RWPE1 (cell line): ENCODE measurements at places on chromosomes 1 and 21.
A peak's percentile ranks its signal among the peaks of the same experiment; 100 is the strongest.

- DNase-seq, result no peak
Measured at GRCh38 chr1:212596798-212597197, 11.8 kb upstream of the ATF3 start.

DNA sequence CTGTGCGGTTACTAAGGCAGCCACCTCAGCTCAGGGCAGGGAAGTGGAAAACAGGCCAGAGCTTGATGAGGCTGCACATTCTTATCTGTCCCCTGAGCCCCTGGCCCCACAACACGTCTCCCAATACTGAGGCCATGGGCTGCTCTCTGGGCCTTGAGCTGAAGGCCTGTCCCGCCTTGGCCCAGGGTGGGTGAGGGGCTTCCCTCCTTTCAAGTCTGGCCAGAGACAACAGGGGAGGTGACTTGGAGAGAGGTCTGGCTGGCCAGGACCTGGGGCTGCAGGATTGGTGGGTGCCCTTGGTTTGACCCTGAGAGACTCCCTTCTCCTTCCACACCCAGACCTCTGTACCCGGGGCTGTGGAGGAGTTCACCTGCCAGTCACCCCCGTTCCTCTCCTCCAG, 563.8 kb downstream of the PTPRU start:
- no peak for DNase-seq

GRCh38 chr1:155208541-155209311, at the start of gene MTX1:
TSS of gene MTX1 (plus strand) at chr1:155208695. CDS start at chr1:155208805, 110 bp downstream.
- DNase-seq, result peak; percentile 75

GRCh38 chr1:75276385-75276784, 142.2 kb downstream of the LHX8 start:
- DNase-seq, result no peak

- DNase-seq, result no peak
Measured at GRCh38 chr1:235027076-235027861, 101.4 kb downstream of the TOMM20 start.

DNA sequence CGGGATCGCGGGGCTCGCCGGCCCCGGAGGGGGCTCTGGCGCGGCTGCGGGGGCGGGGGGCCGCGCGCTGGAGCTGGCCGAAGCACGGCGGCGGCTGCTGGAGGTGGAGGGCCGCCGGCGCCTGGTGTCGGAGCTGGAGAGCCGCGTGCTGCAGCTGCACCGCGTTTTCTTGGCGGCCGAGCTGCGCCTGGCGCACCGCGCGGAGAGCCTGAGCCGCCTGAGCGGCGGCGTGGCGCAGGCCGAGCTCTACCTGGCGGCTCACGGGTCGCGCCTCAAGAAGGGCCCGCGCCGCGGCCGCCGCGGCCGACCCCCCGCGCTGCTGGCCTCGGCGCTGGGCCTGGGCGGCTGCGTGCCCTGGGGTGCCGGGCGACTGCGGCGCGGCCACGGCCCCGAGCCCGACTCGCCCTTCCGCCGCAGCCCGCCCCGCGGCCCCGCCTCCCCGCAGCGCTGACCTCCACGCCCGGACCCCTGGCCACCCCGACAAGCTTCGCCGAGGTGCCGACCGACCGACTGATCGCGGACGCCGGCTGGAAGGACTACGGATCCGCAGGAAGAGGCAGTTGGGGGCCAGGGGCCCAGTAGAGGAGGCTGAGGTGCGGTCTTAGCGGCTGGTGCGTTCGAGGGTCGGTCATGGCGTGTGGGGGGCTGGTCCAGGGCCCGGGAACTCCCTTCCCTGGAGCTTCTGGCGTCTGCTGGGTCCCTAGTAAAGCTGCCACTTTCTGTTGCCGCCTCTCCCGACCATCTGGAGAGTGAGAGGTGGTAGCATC, 711 bp downstream of the TRNP1 start:
- DNase-seq, result no peak

DNA sequence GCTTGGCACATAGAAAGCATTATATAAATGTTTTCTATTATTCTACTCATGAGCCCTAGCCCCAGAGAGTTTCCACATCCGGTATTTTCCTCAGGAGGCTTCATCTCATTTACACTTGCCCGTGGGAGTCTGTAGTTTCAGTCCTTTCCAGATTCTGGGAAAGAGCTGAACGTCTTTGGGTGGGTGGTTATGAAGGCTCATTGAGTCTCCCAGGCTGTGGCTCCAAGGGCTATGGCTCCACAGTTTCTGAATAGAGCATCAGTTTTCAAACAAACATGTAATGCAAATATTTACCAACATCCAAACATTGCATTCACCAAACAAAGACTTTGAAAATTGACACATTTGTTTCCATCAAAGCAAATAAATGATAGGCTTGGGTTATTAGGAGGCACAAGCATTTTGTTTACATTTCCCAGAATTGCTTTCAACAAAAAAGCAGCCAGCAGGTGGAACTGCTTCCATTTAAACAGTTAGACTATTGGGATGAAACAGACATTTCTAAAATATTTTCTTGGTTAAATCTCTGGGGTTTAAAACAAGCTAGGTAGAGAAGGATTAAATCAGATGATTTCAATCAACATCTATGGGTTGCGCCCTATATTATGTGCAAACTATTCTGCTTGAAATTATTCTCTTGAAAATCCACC, 1.3 kb upstream of the LEMD1 start:
- DNase-seq, result no peak

GRCh38 chr1:87220993-87221392, 107.7 kb upstream of the LMO4 start:
- DNase-seq, result peak; percentile 5

DNA sequence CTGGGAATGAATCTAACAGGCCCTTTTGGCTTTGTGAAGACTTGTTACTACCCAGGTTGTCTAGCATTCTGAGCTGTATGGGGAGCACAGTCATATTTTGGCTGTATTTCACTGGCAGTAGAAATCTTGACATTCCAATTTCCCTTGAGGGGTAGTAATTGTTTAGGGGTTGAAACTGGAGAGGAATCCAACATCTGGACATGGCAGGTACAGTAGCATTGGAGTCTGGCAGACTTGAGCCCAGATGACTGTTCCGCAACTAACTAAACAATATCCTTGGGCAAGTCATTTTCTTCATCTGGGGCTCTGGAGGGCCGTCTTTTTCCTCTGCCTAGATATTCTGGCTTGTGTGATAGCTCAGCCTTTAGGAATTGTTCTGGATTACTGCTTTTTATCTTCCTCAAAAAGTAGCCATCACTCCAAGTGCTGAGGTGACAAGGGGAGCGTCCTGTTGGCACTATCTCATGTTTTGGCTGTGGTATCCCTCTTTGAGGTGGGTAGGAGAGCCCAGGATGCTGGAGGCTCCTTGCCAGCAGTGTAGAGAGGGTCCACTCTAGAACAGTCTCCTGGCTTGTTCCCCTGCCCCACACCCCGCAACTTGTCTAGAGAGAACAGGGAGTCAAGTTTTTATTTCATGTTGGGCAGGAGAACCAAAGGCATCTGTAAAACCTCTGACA, 22.7 kb upstream of the NBL1 start:
- DNase-seq, result no peak

DNA sequence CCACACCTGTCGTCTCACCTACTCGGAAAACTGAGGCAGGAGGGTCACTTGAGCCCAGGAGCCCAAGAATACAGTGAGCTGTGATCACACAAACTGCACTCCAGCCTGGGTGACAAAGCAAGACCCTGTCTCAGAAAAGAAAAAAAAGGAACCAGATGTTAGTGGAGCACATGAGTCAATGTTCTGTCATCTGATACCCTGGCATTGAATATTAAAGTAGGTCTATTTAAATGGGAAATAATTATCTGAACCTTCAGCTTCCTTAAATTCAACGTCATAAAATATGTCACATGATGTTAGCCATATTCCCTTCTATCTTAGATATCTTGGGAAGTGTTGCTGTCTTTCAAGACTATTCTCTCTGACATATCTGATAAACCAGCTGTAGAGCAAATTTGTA, 47.3 kb downstream of the NCAM2 start:
- DNase-seq, result no peak

GRCh38 chr21:15560383-15561056, 169.3 kb upstream of the USP25 start:
- no peak for DNase-seq

GRCh38 chr1:229869240-229869639, 197.8 kb upstream of the GALNT2 start:
- DNase-seq, result no peak

- DNase-seq, result no peak
Measured at GRCh38 chr1:76314730-76315129, 240.2 kb downstream of the ST6GALNAC3 start.

DNA sequence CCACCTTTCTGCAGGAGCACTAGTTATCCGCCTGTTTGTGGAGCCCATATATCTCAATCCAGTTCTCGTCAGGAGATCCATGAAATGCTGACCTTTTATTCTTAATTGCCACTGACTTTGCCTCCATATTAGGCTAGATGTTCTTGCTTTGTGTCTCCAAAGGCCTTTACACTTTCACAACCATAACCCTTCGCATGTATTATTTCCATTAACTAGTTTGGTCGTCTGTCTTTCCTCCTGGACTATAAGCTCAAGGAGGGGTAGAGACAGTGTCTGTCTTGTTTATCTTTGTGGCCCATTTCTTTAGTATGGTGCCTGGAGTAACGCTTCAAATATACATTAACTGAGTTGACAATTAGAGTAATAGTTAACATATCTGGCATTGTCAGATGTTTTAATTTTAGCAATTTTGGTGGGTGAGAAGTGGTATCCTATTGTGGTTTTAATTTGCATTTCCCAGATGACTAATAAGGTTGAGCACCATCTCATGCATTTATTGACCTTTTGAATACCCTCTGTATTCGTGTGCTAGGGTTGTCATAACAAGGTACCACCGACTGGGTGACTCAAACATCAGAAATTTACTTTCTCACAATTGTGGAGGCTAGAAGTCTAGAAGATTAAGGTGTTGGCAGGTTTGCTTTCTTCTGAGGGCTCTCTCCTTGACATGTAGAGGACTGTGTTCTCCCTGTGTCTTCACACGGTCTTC, 21.7 kb upstream of the IL12RB2 start:
- peak; percentile 38 for DNase-seq

DNA sequence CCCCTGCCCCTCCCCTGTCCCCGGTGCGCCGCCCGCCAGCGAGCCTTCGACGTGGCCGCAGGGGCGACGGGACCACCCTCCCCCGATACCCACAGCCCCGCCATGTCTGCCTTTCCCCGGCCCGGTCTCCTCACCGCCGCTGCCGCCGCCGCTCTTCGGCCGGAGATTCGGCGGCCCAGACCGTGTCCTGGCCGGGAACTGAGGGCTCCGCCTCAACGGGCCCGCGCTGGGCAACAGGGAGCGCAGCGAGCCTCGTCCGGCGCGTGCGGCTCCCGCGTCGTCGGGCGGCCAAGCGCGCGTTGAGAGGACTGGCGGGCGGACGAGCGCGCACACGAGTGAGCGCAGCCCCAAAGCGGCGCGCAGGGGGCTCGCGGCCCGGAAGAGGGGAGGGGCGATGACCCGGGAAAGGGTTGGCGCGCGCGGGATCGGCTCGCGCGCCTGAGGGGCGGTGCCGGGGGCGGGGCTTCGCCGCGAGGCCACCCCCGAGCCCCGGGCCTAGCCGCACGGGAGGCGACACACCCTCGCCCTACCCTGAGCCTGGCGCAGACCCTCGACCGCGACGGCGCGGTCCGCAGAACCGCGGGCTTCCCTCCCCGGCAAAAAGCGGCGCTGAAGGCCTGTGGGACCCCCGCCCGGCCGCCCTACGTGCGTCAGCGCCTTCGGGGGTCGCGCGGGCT, at the start of gene BTG3:
BTG3 (minus strand) TSS at position 337 of the 677 bp plus-strand sequence. CDS start 3,757 bp downstream, outside the sequence.
- peak; percentile 67 for DNase-seq

GRCh38 chr1:92721886-92722285, 63.0 kb downstream of the EVI5 start:
- DNase-seq, result no peak

DNA sequence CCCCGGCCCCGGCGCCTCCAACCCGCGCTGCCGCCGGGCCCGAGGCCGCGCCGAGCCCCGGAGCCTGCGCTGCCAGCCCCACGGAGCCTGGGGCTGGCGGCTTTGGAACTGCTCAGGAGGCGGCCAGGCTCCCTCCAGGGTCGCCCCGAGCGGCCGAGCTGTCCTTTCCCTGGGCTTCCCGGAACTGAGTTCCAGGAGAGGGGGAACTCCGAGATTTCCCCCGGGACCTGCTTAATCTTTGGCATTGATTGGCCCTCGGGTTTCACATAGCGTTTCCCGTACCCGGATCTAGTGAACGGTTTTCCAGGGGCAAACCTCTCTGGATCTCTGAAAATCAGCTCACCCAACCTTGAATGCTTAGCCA, 504 bp downstream of the H6PD start:
- DNase-seq, result peak; percentile 59

- peak; percentile 93 for DNase-seq
Measured at GRCh38 chr1:203888807-203889251, 27.4 kb downstream of the SNRPE start.

- DNase-seq, result no peak
Measured at GRCh38 chr1:230334447-230334837, 91.7 kb downstream of the PGBD5 start.

DNA sequence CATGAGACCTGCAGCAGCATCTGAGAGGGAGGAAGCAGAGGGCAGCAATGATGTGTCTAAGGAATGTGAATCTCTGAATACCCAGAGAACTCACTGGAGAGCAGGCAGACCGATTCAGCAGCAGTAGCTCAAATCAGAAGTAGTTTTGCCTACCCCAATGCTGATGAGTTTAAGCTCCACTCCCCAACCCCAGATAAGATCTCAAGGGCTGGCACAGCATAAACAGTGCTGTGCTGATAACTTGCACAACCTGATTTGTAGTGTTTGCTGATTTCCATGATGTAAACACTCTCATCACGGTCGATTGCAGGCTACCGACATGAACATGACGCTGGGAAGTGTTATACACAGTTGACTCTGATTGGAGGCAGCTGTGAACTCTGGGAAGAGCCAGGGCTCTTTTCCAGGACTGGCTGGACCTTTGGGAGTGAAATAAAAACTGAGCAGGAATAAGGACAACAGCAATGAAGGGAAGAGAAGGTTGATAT, 11.2 kb upstream of the HMGCS2 start:
- no peak for DNase-seq

DNA sequence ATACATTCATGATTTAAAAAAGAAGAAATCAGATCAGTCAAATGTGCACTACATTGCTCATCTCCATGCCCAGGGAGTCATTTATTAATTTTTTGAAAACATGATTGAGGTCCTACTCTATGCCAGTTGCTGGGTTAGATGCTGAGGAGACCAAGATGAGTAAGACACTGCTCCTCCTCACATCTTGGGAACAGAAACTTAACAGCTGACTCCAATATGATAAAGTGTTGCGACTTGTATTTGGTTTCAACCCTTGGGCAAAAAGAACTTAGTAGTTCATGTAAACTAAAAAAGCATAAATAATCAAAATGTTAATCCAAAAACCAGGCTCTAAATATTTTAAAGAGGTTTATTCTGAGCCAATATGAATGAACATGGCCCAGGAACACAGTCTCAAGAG, 56.9 kb downstream of the OPTC start:
- no peak for DNase-seq

GRCh38 chr21:23402929-23403520, 2204.3 kb downstream of the MRPL39 start:
- DNase-seq, result no peak

GRCh38 chr1:60747353-60747752, 335.0 kb upstream of the NFIA start:
- DNase-seq, result no peak
